Muscle of back (tissue), 13 donors: ENCODE measurements at places on chromosomes 6 and 20.

GRCh38 chr6:3285049-3285639 lies 26.4 kb downstream of the PSMG4 start:
- DNase-seq = no peak

DNA sequence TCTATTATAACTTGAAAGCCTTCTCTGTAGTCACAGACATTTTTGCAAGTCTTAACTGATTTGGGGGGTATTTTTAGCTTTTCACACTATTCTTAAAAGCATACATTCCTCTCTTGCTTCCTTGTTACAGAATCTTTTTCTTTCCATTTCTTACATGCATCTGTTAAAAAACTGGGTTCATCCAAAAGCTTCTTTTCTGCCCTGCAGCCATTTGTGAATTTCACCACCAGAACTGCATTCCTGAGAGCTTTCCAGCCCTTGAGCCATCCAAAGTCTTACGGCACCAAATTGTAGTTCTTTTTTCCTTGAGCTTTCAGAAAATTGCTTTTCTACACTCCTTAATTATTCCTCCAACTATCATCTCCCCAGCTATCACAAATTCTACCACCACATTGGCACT lies 19.7 kb upstream of the GSTA4 start:
- DNase-seq = peak; percentile 37

DNA sequence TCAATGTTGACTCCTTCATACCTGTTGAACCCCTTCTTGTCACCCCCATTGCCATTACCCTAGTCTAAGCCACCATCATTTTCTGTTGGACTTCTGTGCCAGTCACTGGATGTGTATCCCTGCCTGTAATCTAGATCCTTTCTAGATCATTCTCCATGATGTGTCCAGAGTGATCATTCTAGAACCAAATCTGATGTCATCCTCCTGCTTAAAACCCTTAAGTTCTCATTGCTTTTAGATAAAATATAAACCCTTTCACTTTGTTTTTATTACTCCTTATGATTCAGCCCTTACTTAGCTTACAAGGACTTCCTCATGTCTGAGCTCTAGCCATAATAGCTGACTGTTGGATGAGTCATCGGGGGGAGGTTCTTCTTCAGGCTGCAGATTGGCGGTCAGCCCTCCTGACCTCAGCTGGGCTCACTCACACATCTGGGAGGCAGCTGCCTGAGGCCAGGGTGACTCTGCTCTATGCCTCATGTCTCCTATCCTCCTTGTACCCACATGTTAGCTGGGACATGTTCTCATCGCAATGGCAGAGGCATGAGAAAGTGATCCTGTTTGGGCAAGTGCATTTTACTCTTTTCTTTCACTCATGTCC lies 287.6 kb downstream of the ESR1 start:
- peak; percentile 95 for DNase-seq

DNA sequence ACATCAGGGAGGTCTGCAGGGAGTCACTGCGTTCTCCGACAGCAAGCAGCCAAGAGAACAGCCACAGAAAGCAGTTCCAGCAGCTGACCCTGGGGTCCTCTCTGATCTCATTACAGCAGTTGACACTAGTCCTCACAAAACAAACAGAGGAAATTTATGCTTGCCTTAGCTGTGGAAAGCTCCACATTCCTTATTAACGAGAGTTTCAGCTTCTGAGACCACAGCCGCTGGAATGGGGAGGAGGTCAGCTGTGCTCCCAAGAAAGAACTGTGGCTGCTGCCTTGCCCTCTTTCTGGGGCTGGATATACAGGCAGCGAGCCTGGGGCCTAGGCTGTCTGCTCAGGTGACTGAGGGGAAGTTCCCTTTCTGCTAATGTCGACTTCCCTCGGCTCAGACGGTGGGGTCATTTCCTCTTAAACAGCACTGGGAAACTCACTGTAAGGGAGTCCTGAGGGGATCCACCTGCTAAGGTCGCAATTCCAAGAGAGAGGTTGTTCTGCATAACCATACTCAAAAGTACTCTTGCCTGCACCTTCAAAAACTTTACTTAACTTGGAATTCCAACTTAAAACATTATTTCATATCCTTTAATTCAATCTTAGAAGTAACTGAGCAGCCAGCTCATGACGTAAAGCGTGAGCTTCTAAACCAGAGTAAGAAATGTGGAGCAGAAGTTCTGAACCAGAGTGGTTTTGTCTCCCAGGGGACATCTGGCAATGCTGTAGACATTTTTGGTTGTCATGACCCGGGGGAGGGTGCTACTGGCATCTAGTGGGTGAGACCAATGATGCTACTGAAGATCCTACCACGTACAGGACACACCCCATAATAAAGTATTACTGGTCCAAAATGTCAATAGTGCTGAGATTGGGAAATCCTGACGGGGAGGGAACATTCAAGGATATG lies 80.3 kb downstream of the BACH2 start:
- DNase-seq = no peak

DNA sequence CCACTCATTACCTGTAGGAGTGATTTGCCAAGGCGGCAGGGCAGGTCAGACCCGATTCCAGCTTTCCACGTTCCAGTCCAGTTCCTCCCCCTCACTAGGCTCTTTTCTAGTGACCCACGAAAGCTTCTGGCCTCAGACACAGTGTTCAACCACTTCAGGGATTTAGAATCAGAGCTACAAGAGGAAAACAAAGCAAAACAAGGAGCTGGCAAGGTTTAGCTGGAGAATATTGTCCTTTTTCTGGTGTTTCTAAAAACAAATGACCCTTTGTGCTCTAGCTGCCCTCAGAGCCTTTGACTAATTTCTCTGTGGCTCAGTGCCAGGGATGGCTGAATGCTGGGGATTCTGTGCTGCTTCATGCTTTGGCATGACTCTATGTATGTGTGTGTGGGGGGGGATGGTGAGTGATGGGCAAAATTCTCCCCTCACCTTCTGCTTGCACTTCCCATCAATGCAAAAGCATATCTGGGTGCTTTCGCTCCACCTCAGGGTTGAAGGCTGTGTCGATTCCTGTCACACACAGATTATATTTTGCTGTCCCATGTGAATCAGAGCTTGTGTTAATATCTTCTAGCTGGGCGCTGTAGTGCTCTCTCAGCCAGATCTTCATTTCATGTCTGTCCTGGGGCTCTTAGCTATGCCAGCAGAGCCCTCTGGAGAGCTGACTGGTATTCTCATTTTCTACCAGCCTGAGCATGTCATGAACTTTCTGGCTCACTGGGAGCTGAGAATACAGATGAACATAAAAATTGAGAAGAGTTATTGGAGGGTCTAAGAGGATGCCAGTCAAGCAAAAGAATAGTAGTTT lies 19.3 kb upstream of the NEDD9 start:
- peak; percentile 57 for DNase-seq

DNA sequence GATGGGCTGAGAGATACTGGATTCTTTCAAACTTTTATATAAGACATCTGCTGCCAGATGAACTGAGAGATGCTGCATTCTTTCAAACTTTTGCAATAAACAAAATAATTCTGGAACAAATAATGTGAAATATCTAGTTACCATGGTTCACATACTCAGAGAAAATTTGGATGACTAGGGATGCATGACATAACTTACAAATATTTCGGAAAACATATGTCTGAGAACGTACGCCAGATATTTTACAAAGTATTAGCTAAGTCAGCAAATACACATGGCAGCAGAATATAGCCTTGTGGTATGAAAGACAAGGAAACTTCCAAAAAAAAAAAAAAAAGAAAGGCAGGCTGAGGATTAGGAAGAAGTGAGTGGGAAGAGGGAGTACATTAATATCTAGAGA lies 113.3 kb upstream of the TRAF3IP2 start:
- DNase-seq = peak; percentile 86

DNA sequence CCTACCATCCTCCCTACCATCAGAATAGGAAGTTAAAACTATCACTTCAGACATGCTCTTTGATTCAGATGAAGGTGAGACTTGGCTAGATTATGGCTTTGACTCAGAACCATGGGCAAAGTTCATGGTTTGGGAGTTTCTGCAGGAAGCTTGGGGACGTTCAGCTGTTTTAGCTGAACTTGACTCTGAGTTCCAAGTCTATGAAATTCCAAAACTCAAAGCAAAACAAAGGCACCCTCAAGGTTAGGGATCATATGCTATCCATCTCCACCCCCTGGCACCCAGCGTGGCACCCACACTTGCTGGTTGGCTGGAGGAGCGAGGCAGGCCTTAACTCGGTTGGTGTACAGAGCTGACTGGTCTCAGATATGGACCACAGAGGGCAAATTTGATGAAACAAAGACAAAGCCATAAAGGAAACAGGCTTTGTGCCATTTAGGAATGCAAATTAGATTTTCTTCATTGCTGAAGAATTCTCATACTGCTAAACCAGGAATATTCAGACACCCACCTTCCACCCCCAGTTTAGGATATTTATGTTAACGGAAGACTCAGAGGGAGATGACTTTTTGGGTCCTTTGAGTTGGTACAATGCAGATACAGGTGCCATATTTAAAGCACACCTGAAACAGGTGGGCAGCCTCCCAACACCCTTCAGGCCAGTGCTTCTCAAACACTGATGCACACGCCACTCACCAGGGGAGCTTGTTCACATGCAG lies 88.4 kb upstream of the SLC22A16 start:
- DNase-seq = no peak

DNA sequence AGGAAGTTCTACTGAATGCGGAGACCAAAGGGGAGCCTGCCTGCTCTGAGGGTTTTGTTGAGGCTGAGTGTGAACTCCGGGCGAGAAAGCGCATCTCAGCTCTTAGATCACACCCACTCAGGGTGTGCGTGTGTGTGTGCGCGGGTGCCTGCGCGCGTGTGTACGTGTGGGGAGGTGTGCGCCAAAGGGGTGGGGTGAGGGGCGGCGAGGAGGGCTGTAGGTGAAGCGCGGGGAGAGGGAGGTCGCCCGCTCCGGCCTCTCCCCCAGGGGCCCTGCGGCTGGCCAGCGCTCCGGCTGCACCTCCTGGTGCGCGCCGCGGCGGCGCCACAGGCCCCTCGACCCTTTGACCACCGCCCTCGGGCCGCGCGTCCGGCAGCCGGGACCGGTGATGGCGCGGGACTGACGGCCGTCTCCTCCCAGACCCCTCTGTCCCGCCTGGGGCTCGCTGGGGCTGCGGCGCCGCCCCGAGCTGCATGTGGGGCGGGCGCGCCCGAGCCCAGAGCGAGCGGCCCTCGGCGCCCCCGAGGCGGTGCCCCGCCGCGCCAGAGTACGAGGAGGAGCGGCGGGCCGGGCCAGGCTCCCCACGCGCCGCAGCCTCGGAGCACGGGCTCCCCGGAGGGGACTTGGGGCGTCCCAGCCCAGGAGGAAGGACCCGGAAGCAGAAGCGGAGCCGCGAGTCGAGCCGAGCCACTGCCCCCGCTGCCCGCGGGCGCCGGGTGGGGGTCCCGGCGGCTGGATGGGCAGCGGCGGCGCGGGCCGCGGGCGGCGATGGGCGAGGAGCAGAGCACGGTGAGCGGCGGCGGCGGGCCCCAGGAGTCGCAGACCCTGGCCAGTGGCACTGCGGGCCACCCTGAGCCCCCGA lies at the start of gene RNF217:
TSS of gene RNF217 (plus strand) at position 661 of the 862 bp plus-strand sequence. CDS start at position 769, 108 bp downstream.
- peak; percentile 76 for DNase-seq

DNA sequence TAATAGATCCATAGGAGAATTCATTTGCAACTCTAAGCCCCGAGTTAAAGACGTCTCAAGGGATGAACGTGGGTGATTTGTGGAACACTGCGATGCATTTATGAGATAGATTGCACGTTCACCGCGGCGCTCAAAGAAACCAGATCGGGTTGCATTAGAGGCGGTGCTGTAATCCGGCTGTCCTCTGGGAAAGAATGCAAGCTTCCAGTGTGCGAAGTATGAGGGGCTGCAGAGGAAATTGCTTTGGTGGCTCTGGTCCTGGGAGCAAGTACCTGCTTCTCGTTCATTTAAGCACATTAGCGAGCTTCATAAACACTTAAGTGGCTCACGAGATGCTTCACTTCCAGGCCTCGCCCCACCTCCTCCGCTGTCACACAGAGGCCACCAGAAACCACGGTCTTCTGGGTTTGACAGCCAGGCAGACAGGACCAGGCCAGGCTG lies 182.3 kb downstream of the CDH4 start:
- DNase-seq = no peak

DNA sequence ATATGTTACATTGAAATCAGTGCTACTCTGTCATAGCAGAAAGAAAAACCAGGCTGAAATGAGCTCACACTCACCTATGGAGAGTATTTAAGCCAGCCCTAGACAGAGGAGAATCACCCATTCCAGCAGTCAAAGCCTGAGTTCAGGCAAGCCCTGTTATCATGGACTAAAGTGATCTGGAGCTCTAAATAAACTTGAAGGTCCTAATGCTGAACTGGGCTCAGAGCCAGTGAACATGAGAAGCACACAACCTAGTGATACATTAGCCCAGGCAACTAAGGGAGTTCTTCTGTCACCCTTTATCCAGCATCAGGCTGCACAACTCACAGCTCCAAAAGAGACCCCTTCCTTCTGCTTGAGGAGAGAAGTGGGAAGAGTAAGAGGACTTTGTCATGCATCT lies 425.0 kb downstream of the COL12A1 start:
- no peak for DNase-seq
